Naive thymus-derived CD8-positive, alpha-beta T cell (primary cell): ENCODE measurements at places on chromosomes 11 and 22. TPM values are rescaled to one million over a fixed set of nuclear protein-coding genes. Genes with fewer than 3 reads are reported as not detected.

LRRC56 gene
- total RNA-seq, result 5.2 TPM

- DNase-seq, result no peak
Measured at GRCh38 chr11:133222425-133223330, 309.6 kb downstream of the OPCML start.

DNA sequence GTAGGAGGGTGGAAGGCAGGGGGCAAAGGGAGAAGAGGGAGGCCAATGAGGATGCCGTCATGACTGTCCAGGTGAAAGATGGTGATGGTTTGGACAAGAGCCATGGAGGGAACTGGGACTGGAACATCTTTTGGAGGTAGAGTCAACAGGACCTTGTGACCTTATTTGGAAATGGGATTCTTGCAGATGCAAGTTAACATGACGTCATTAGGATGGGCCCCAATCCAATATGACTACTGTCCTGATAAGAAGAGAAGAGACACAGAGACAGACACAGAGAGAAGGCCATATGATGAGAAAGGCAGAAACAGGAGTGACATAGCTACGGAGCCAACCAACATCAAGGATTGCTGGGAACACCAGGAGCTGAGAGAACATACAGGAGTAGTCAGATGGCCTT, 31.0 kb upstream of the ISX start:
- no peak for DNase-seq

DNA sequence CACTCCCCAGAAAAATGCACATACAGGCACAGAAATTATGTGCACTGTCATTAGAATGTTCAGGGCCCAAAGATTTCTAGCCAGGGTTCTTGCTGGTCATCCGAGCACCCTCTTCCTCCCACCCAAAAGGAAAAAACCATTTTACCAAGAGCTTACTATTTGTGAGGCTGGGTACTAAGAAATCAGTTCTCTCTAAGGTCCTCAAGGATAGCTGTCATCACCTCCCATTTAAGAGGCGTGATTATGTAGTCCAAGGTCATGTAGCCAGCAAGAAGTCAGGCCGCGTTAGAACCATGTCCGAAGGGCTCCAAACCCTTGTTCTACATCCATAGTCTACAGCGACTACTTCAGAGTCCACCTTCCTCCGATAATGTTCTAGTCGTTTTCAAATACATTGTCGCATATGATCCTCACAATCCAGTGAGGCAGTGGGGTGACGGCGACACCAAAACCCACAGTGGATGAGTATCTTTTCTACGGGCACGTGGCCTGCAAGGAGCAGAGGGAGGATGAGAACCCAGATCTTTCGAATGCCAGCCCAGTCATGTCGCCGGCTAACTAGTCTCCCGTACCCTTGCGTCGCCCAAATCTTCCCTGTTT, 634 bp downstream of the TIMM8B start:
- DNase-seq, result no peak

DNA sequence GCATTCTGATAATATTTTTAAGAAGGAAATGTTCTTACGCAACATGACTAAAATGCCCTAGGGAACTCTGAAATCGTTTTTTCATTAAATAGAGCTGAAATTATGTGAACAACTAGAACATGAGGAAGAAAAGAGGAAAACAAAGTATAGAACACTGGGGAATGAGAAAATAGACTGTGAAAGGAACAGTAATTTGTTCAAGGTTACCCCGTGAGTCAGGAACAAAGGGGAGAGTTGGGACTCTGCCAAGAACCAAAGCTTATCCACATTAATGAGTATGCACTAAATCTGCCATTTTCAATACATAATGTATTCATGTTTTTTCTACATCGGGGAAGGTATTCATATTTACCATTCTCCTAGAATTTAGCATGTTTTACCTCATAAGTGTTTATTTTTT, 961.8 kb upstream of the CCDC90B start:
- DNase-seq, result no peak
